ENCODE measurements at places on chromosomes 7 and 10.
A peak's percentile ranks its signal among the peaks of the same experiment; 100 is the strongest.

DNA sequence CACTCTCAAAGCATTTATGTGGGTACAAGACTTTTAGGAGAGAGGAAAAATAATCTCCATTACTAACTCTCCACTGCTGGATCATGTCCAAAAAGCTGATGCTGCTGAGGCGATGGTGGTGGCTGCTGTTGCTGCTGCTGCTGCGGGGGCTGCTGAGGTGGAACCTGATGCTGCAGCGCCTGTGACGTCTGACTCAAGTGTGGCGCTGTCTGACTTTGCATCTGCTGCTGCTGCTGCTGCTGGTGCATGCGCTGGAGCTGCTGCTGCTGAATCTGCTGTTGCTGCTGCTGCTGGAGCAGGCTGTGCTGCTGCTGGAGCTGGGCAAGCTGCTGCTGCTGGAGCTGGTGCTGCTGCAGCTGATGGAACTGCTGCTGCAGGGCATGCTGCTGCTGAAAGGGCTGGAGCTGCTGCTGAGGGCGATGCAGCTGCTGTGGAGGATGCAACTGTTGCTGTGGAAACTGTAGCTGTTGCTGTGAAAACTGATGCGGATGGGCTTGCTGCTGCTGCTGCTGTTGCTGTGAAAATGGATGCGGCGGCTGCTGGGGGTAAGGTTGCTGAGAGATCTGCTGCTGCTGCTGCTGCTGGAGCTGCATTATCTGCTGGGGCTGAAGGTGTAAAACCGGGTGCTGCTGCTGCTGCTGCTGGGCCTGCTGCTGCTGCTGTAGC lies 34.5 kb downstream of the PAXIP1 start:
- DNase-seq = no peak

GRCh38 chr10:5841965-5842364 lies 28.7 kb upstream of the GDI2 start:
- no peak for DNase-seq

GRCh38 chr10:95447685-95448084 lies 113.5 kb downstream of the SORBS1 start:
- DNase-seq = no peak

GRCh38 chr10:70347321-70347720 lies 35.1 kb downstream of the LRRC20 start:
- DNase-seq = no peak

DNA sequence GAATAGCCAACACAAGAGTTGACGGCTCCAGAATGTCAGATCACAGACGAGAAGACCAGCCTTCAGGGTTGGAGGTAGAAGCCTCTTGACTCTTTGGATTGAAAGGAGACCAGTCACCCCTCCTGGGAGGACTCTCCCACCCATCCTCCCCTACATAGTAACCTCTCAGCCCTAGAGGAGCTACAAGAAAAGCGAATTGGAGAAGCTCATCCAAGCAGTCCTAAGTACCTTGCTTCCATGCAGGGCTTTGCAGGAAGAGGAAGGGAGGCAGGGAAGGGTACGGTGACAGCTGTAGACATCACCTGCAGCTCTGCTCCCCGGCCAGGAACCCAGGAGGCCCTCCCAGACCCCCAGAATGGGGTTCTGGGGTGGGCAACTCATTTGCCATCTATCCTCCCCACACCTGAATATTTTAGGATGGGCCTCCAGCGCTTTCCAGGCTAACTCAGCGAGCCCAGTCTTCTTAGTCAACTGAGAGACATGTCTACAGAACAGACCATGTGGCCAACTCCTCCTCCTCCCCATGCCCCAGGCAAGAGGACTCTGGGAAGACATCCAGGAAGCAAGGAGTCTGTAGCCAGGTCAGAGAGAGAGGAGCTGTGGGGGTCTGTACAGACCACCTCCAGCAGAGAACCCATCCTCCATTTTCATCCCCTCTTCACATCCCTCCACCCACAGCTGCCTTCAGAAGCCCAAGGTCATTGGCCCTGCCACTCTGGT lies 55.6 kb upstream of the LBX1 start:
- DNase-seq = no peak

DNA sequence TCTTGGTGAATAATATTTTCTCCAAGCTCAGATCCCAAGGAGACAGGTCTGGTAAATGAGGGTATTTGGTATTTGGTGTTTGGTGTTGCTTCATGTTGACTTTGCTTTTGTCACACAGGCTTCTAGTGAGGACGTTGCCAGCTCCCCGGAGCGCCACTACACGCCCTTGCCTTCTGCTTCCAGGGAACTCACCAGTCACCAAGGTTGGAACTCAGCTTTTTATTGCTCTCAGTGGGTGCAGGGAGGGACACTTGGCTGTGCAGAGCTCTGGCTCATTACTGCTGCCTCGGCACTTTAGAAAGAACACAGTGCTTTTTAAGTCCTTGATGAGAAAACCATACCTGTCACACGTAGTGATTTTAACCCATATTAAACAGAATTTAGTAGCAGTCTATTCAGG lies 892.9 kb downstream of the LRMDA start:
- DNase-seq = no peak

GRCh38 chr7:5077740-5078139 lies 32.1 kb downstream of the RBAK start:
- DNase-seq = no peak

DNA sequence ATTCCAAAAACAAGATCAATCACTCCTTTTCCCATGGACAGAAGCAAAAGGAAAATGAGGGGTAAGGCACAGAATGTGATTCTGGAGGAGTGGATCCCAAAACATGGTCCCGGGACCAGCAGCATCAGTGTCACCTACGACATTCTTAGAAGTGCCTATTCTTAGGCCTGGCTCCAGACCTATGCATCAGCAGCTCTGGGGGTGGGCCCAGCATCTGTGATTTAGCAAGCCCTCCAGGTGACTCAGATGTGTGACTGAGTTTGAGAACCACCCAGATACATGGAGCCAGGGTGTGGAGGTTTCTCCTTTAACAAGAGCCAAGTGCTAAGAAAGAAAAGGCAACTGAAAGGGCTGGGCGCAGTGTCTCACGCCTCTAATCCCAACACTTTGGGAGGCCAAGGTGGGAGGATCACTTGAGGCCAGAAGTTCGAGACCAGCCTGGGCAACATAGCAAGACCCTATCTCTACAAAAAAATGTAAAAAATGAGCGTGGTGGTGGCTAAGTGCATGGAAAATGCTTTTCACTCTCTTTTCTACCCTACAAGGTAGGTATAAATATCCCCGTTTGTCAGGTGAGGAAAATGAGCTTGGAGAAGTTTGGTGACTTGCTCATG lies 17.1 kb upstream of the ARPC1A start:
- no peak for DNase-seq

GRCh38 chr7:80542398-80542797 lies 30.5 kb upstream of the GNAT3 start:
- DNase-seq = no peak

DNA sequence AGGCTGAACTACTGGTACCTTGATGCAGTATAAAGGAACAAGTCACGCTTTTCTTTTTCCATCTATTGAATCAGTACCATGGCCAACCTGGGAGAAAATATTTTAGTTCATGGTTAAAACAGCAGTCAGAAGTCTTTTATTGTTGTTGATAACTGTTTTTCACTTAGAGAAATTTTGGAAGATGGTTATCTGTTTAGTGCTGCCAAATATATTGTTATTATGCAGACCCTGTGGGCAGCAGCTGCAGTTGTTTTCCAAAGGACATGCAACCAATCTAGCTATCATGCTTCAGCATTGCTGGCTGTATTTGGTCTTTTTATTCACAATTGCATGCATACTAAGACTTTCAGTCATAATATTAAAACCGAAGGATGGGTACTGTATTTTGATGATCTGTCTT lies 169.5 kb downstream of the BBS9 start:
- no peak for DNase-seq

DNA sequence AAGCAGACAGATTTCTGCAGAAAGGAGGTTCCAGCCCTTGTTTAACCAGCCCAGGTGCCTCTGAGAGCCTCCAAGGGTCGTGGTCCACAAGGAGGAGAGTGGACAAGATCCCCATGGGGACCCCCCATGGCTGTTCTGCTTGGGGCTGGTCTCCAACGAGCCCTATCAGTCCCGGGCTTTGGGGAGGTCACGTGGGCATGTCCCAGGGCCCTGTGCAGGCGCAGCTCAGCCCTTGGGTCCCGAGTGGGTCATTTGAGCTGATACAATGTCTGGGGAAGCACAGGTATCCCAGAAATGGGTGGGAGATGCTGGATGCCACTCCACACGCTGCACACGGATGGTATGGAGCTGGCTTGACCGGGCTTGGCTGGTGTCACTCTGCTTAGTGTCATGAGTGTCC lies 57.8 kb downstream of the NPTX2 start:
- DNase-seq = no peak

DNA sequence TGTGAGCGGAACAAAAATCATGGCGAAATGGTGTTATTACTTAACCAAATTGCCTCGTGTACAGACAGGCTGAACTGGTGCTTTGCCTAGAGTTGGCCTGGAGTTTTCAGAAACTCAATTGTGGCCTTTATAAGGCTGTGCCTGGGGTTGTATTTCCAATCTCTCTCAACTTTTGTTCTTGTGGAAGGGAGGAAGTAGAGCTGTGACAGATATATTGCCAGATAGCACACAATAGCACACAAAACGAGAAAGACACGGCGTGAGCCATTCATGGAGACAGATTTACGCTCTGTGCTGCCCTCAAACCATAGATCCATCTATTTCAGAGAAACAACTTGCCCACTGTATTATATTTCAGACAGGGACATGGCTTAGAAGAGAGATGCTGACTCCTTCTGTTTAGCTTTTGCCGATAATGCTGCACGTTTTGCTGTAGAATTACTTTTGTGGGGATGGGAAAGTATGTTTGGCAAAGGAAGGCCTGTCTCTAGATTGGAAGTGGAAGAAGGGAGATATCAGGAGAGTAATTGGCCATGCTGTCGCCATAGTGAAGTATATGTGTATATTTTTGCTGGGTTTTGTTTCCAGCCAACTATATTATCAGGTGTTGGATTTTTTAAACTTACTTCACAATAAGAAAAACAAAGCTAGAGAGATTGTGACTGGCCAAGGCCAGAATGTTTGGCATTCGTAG lies 80.4 kb downstream of the AUTS2 start:
- peak; percentile 11 for DNase-seq

DNA sequence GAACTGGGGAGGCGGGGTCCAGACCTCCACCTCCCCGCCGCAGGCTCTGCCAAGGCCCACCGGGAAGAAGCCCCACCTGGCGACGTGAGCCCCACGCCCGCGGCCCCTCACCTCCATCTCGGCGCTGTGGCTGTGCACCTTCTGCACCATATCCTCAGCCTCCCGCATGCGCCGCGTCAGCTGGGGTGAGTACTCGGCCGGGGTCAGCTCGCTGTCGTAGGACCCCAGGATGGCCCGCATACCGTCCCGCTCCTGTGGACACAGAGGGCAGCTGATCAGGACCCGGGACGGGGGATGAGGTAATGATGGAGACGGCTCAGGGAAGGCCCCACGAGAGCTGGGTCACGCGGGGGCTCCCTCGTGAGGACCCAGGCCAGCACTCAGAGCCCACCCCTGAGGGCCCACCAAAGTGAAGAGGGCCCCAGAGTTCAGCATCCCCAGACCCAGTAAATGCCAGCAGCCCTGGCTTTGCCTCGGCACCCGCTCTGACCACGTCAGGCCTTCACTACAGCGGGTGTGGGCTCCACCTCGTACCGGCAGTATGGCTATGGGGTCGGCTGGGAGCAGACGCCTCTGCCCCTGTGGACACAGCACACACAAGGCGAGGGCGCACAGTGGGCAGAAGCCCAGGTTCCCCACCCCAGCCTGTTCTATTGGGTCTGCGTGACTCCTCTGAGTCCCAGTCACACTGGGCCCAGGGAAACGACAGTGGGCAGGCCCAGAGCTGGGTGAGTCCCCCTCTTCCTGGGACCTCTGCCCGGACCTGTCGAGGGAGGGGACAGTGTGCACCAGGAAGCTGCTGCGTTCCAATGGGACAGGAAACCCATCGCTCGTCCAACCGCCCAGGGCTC lies 218.1 kb downstream of the MAD1L1 start:
- DNase-seq = no peak

GRCh38 chr7:68679459-68680234 lies 918.6 kb upstream of the AUTS2 start:
- no peak for DNase-seq

GRCh38 chr7:22822486-22823141 lies at the start of gene TOMM7:
TSS of gene TOMM7 (minus strand) at chr7:22822849. CDS start at chr7:22822779, 70 bp downstream.
- DNase-seq = peak; percentile 98

GRCh38 chr10:14560791-14561765 lies 213.6 kb downstream of the FAM107B start:
- no peak for DNase-seq

DNA sequence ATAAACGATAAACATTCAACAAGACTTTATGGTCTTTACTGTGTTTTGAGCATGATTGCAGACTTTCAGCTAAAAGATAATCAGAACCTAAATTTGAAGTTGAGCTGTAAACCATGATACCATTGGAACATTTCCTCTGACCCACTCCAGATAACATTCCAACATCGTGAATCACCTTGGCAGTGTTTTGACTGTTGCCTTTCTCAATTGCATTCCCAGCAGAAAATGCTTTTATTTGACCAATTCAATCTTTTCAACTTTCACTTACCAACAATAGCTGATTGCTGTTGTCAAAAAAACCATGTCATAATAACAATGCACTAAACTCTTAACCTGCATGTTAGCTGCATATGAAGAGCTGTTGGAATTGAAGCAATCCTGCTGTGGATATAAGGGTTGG lies 165.5 kb downstream of the MDFIC start:
- no peak for DNase-seq

GRCh38 chr10:44985175-44985681 lies 6.6 kb upstream of the DEPP1 start:
- DNase-seq = no peak

DNA sequence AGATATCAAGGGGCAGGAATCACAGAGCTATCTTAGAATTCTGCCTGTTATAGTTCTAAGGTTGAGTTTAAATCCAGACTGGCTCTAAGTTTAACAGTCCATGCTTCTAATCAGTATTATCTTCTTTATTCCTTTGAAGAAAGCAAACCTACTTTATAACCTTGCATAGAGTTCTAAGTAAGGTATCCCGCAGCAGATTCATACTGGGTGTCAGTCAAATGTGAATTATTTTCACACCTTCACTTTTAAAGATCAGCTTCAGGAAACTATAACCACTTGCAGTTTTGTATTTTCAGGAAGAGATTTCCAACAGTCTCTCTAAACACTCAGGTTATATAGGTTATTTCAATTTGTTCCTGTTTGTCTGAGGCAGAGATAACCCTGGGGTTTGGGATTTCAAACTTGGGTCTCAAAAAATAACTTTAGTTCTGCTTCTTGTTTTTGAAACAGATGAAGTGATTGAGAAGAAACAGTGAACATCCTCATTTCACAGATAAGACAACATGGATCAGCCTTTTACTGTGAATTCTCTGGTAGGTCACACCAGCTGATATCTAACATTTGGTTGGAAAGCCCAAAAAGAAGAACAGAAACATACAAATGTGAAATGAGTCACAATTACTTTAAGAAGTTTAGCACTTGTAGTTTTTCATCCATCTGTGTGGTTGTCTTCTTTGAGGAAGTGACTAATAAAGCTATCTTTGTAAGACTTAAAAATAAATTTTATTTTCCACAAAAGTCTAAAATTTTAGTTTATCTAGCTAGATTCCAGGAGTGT lies 21.4 kb downstream of the STAMBPL1 start:
- DNase-seq = peak; percentile 88

DNA sequence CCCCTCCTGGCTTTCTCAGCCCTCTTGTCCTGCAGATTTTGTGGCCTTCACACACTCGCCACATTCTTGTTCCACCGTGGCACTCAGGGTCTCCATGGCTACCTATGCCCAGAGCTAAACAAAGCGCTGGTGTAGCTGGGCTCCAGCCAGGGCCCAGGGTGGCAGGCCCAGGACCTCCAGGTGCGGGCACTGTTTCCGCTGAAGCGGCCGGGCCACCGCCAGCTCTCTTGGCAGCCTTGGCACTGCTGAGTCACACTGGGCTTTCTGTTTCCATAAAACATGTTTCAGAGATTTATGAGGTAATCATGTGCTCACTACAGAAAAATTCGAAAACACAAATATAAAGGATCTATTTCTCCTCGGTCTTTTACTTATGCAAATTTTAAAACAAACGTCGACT lies 51.3 kb downstream of the AOC1 start:
- DNase-seq = peak; percentile 52
